HFFc6 (cell line): ENCODE measurements at places on chromosomes 2 and 18. TPM values are rescaled to one million over a fixed set of nuclear protein-coding genes. Genes with fewer than 3 reads are reported as not detected.
A peak's percentile ranks its signal among the peaks of the same experiment; 100 is the strongest.

GRCh38 chr2:45818591-45818990 lies 167.1 kb downstream of the PRKCE start:
- no peak for DNase-seq

DLGAP1 gene
- total RNA-seq: 0.29 to 0.44 TPM (median 0.43 TPM) in 3 replicates

- DNase-seq: no peak
Measured at GRCh38 chr18:3874581-3874980, 424.6 kb downstream of the TGIF1 start.

PROC gene
- total RNA-seq: not detected in 3 replicates

DNA sequence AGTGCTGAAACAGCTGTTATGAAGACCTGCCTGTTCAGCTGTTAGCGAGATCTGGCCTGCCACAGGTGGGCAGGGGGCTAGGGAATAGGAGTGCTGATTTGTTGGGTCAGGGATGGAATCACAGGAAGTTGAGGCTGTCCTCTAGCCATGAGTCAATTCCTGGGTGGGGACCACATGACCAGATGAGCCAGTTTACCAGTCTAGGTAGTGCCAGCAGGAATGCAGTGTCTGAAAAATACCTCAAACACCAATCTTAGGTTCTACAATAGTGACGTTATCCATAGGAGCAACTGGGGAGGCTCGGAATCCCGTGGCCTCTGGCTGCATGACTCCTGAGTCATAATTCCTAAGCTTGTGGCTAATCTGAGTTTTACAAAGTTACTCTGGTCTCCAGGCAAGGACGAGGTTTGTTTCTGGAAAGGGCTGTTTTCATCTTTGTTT lies 44.9 kb downstream of the DYSF start:
- DNase-seq: peak; percentile 94

- no peak for DNase-seq
Measured at GRCh38 chr2:18136881-18137475, 258.5 kb downstream of the KCNS3 start.
